WTC11 (cell line): ENCODE measurements at places on chromosomes 4 and X.

- no peak for DNase-seq
- H3K36me3 ChIP-seq, result no peaks in the 10 kb centered on the region
- H3K27ac ChIP-seq, result no peak overlapping the region; the same call in 1 of the 2 replicates
- no peaks in the 10 kb centered on the region for H3K27me3 ChIP-seq
Measured at GRCh38 chr4:61298178-61298740, 98.1 kb downstream of the ADGRL3 start.

GRCh38 chr4:152294331-152294730 lies 241.6 kb downstream of the FBXW7 start:
- H3K27ac ChIP-seq, result no peak overlapping the region
- DNase-seq, result no peak
- no peaks in the 10 kb centered on the region for H3K36me3 ChIP-seq
- no peaks in the 10 kb centered on the region for H3K27me3 ChIP-seq
- H3K4me1 ChIP-seq, result peaks cover 18% of the 10 kb centered on the region

DNA sequence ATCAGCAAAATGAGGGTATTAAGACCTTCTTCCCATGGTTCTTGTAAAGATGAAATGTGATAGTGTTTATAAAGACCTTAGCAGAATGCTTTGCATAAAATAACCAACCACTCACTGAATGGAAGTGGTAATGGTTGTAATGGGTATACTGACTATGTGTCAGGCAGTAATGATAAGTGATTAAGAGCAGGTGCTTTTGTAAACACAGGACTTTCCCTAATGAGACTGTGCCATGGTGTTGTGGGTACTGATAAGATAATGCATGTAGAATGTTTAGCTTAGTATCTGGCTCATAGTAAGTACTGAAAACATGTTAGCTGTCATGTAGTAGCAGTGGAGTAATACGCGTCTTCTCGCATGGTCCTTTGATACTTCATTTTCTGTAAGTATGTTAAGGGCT lies 6.9 kb downstream of the LSM6 start:
- no peak overlapping the region for H3K4me3 ChIP-seq
- no peaks in the 10 kb centered on the region for H3K27me3 ChIP-seq
- H3K4me1 ChIP-seq, result peaks cover 31% of the 10 kb centered on the region
- no peak overlapping the region for H3K27ac ChIP-seq

DNA sequence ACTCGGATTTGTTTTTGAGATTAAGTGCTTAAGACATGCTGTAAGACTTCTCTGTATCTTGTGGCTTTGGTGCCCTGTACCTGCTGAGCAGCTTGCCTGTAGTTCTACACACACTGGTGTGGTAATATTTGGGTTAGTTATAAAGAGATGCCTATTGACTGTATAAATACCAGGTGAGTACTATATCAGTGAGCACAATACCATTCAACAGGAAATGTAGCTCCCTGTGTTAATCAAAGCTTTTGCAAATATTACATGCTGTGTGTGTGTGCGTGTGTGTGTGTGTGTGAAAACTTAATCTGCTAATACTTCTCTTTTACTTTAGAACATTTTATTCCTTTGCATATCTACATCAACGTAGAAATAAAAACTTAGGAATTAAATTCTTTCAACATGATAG lies 30.1 kb downstream of the MYOZ2 start:
- H3K4me3 ChIP-seq, result no peak overlapping the region
- no peaks in the 10 kb centered on the region for H3K4me1 ChIP-seq
- no peak for DNase-seq
- H3K36me3 ChIP-seq, result no peaks in the 10 kb centered on the region
- no peak overlapping the region for H3K27ac ChIP-seq
